ENCODE measurements at places on chromosomes 7 and 10. TPM values are rescaled to one million over a fixed set of nuclear protein-coding genes. Genes with fewer than 3 reads are reported as not detected.

CDHR1 gene
- 4.2 TPM for total RNA-seq

ARHGAP21 gene
- 208 TPM for total RNA-seq

AHR gene
- 6.9 TPM for total RNA-seq

ATOH7 gene
- 0.49 TPM for total RNA-seq

GRID1 gene
- total RNA-seq: 8.6 TPM

TAS2R4 gene
- 3.4 TPM for total RNA-seq

ZNF32 gene
- 37.4 TPM for total RNA-seq

AOAH gene
- total RNA-seq: 3.4 TPM

ANXA8 gene
- total RNA-seq: not detected

HDAC9 gene
- 101 TPM for total RNA-seq

STOX1 gene
- 6.4 TPM for total RNA-seq

NPFFR1 gene
- total RNA-seq: 1.5 TPM

TSPAN14 gene
- total RNA-seq: 27.8 TPM

CNNM1 gene
- 3.4 TPM for total RNA-seq

AUTS2 gene
- total RNA-seq: 88.8 TPM

FAM25G gene
- not detected for total RNA-seq

AKR1C4 gene
- not detected for total RNA-seq

ADRB1 gene
- 2.0 TPM for total RNA-seq
